Bone marrow (tissue), 2 donors: ENCODE measurements at places on chromosomes 12 and 14.
A peak's percentile ranks its signal among the peaks of the same experiment; 100 is the strongest.

DNA sequence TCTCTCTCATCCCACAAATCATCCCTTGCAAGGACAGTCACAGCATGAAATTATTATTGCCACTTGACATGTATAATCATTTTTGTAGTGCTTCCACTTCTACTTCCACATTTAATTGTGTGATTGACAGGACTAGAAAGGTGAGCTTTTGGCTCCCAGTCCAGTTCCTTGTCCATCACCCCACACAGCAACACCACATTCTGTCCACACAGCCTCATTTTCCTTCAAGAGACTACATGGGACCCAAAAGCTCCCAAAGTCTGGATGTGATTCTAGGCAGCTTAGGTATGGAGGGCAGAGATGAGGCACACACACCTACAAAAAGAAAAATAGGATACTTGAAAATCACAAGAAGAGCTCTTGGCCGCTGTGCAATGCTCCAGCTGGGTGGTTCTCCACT lies 366.3 kb downstream of the DPF3 start:
- DNase-seq = no peak

GRCh38 chr12:11891346-11891745 lies 179.4 kb upstream of the BCL2L14 start:
- no peak for DNase-seq

DNA sequence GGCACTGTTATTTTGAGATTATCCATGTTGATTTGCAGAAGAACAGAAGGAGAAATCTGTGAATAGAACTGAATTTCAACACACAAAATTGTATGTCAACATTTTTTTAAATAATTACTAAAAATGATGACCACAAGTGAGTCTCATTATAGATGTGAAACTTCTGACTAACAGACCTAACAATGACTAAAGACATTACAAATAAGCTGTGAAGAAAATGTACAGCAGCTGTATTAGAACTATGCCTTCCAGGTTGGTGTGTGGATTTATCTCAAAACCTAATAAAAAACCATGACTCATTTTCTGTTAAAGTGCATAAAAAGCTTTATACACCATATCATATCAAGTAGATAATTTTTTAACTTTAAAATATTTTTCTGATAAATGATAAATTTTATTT lies 22.5 kb upstream of the FOXG1 start:
- no peak for DNase-seq

GRCh38 chr12:42871816-42872215 lies 282.3 kb upstream of the PRICKLE1 start:
- DNase-seq = no peak

GRCh38 chr12:26150736-26151450 lies 26.1 kb upstream of the BHLHE41 start:
- DNase-seq = no peak

GRCh38 chr12:112317481-112317880 lies 64.8 kb downstream of the HECTD4 start:
- DNase-seq = no peak

DNA sequence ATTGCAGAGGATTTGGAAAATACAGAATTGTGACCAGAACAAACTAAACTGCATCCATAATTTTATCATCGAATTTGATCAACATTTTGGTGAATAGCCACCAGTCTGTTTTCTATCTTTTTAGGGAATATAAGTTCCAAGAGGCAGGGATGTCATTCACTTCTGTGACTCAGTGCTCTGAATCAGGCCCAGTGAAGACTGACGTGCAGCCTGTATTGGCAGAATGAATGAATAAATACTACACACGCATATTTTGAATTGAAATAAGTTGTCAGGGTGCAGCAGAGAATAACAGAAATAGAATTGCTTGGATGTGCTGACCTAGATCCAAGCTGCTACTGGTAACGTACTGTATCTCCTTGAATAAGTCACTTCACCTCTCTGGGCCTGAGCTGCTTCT lies 1.3 kb upstream of the EMP1 start:
- DNase-seq = no peak

- DNase-seq = no peak
These were observed 678.2 kb downstream of the NRXN3 start for GRCh38 chr14:78848234-78848820.

DNA sequence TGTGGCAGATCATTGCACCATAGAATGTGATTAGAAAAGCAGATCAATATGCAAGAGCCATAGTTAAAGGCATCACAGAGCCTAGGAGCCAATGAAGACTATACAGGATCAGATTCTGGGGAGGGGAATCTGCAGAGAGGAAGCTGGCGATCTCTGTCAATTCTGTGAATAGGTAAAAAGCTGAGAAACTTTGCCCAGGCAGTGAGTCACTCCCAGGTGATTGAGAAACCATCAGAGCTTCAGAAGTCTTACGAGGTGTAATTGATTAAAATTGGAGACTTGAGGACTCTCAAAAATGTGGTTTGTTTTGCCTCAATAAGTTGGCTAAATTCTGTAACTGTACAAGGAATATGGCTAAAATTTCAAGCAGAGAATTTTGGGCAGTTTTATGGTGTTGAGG lies 41.7 kb upstream of the TSPAN11 start:
- no peak for DNase-seq

DNA sequence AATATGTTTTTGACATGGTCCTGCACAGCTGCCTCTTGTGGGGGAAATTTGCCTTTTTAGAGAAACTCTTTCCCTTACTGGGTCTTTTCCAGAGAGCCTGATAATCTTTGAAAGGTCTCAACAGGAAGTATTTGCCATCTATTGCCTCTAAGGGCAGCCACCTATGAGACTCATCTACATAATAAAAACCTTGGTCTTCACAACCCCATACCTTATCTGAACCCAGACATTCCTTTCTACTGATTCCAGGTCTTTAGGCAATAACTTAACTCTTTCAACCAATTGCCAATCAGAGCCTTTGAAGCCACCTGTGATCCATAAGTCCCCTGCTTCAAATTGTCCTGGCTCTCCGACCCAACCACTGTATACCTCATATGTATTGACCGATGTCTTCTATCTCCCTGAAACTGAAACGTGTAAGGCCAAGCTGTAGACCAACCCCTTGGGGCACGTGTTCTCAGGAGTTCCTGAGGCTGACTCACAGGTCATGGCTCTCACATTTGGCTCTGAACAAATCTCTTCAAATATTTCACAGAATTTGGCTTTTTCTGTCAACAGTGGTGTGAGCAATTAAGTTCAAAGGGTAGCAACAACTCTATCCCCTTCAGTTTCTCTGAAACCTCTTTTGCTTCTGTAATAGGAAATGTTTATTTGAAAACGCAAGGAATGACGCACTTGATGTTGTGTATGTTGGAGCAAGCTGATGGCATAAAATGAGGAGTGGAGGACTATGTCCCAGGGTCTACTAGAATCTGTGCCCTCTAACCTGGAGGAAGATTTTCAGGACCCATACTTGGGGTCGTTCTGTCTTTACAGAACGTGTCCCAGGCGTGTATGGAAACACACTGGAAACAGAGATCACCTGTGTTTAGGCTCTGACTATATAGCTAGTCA lies 49.2 kb upstream of the EIF5 start:
- no peak for DNase-seq

GRCh38 chr14:105046891-105047282 lies 18.3 kb downstream of the GPR132 start:
- DNase-seq = no peak

GRCh38 chr14:23402296-23403138 lies 5.6 kb downstream of the MYH6 start:
- DNase-seq = no peak

DNA sequence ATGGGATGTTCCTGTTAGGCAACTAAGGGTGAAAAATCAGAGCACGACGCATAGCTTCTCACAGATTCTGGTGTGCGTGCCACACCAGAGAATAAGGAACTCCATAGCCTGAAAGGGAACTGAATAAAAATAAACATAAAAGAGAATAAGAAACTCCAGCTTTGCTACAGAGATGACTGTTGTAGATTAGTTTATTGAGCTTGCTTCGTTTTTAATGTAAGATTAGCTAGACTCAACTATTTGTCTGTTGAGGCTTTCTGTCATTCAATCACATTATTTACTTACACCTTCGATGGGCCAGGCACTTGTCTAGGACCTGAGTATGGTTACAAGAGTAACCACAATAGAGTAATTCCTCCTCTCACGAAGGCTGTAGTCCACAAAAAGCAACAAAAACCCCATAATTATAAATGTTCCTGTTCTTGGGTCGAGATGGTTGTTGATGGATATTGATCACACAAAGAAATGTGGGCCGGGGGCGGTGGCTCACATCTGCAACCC lies 807 bp upstream of the ZCCHC8 start:
- peak; percentile 43 for DNase-seq

GRCh38 chr12:121297435-121297991 lies 1.0 kb upstream of the CAMKK2 start:
- no peak for DNase-seq

- DNase-seq = no peak
These were observed 100.2 kb downstream of the SYNE2 start for GRCh38 chr14:63952933-63953437.

GRCh38 chr14:79265366-79265946 lies 945.8 kb downstream of the DIO2 start:
- no peak for DNase-seq

DNA sequence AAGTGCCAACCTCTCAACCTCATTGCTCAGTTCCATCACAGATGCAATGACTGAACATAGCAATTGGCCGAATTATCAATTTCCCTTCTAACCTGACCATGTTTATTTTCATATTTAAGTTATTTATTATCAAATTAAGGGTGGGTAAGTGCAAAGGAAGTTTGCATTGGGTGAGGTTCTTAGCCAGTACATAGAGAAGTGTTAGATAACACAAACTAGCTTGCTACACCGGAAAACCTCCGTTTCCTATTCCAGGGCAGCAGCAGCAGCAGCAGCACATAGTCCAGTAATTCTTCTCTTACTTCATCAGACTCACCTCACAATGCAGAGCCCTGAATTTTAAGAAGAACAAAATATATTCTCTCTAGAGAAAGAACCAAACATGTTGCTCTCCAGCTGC lies 200.5 kb upstream of the OR4E1 start:
- DNase-seq = no peak

GRCh38 chr14:25833341-25834126 lies 764.3 kb downstream of the NOVA1 start:
- peak; percentile 1 for DNase-seq

- DNase-seq = peak; percentile 90
These were observed 217.4 kb upstream of the RTL1 start for GRCh38 chr14:101120641-101121507.

GRCh38 chr14:93481758-93482157 lies 51.0 kb downstream of the UNC79 start:
- no peak for DNase-seq

DNA sequence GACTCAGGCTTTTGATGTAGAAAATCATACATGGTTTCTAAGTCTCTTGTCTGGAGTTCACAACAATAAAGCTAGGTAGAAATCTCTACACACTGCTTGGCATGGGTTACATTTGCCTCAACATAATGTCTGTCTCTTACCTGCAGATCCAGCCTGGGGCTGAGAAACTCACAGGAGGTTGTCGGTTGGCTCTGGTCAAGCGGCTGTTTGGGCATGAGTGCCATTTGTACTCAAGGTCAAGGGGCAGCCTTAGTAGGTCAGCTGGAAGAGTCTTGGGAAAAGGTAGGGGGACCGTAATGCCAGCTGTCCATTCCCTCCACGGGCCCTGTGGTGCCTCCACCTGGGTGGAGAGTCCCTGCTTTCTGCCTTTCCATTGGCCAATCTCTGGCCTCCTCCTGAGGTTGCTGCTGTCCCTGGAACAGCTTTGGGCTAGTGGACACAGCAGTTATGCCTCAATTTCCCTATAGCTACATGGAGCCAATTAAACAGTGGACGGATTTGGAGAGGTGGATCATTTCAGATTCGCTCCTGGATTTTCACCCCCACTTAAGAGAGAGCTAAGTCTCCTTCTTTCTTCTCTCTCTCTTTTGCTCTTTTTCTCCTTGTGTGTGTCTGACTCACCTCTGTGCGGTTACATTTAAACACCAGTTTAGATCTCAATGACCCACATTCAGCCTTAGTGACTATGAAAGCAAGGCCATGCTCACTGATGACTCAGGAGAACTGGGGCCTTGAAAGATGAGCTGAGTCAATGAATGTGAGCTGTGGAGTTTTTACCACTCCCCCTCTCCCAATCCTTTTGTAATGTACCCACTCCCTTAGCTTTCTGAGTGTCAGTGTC lies 132.8 kb upstream of the HIF1A start:
- DNase-seq = no peak

DNA sequence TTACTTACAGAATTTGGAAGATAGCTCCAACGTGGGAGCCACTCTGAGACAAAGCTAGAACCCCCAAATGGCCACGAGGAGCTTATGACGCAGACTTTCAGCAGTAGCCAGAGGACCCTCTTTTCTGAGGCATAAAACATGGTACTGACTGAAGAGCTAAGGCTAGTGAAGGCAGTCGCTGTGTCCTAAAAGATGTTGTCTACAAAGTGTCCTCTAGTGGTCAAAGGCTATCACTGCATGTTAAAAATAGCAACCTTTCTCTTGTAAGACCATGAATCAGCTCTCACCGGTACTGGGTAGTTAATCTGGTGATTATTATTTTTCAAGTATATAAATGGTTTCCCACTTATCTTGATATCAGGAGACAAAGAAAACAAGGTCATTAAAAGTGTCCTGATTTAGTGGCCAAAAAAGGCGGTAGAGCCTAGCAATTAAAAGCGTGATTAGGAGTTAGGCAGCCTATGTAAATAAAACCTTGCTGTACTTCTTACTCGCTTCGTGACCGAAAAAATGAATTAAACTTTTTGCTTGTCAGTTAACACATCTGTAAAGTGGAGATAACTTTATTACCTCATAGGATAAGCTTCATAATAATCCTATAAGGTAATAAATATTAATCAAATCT lies 47.0 kb upstream of the LGR5 start:
- DNase-seq = no peak

DNA sequence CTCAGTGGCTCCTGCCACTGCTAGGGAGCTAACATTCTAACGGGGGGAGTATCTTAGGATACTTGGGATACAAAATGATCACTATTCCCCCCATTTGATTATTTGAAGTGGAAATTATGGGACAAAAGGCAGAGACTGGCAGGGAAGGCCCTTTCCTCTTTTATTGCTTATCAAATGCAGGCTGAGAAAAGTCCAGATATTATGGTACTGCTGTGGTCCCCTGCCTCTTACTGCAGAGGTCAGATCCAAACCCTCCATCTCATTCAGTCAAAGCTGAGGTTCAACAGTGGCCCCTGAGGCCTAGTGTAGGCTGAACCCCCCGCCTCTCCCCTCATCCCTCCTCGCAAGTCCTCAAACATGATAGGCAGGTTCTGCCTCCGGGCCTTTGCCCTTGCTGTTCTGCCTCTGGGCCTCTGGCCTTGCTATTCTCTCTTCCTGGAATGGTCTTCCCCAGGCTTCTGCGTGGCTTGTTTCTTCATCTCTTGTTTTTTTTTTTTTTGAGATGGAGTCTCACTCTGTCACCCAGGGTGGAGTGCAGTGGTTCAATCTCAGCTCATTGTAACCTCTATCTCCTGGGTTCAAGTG lies 34.2 kb downstream of the KRT80 start:
- DNase-seq = no peak

DNA sequence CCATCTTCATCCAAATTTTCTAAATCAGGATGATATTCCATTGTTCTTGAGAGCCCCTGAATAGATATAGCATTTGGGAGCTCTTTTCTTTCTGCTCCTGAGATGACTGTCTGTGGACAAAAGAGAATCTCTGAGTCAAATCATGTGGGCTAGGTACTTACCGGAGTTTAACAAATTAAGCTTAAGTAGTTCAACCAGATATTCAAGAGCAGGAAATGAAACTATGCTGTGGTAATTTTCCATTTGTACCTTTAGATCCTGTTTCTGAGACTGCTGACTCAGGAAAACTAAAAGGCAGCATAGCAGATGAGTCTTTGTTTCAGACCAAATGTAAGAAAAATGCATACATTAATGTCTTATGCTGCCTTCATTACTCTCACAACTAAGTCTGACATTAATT lies at the start of gene CLEC7A:
Gene CLEC7A (minus strand): TSS at position 158 of the 400 bp plus-strand sequence. CDS start 117 bp downstream, at position 41.
- DNase-seq = no peak
